ENCODE measurements at places on chromosomes 5 and 9.
A peak's percentile ranks its signal among the peaks of the same experiment; 100 is the strongest.

- DNase-seq = no peak
Measured at GRCh38 chr9:126925876-126926275, 11.3 kb downstream of the RALGPS1 start.

- DNase-seq = no peak
Measured at GRCh38 chr5:32163785-32164184, 10.3 kb downstream of the GOLPH3 start.

DNA sequence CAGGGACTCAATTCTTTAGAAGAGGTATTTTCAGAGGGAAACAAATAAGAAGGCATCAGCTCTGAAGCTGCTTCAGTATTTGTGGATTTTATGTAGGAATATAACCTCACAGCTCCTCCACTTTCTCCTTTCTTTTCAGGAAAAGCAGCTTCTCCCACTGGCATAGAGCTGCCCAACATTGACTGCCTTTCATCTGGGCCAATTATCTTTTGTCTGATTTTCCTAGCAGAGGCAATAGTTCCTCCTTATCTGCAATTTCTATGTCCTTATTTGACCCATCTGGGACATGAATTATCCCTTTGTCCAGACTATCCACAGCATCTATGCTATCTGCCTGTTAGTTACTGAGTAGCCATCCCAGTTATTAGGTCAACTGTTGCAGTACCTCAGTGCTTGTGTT, 1671.2 kb upstream of the ACO1 start:
- no peak for DNase-seq

DNA sequence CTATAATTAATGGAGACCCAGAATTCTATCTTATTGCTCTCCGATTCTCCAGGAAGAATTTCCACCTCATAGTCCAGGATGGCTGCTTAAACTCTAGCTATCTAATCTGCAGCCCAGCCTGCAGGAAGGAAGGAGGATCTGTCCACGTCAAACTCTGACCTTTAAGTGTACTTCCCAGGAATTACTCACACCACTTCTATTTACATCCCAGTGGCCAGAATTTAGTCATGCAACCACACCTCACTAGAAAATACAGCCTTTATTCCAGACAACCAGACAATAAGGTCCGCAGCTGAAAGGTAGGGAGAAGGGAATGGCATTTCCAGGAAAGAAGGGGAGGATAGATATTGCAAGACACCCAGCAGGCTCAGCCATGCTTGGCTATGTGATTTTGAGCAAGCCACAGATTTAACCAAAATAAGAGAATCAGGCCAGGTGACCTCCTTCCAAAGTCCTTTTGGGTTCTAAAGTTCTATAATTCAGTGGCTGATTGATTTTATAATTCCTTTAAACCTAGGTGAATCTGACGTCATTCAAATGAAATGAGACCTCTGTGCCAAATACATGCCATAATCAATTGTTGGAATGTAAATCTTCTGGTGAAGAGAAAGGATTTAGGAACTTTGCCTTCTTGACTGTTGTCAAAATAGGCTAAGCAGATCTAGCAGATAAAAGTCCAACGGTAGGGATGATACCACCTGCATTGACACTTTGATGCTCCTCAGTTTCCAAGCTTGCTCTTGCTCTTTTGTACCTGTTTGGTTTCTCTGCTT, 3.7 kb upstream of the DENND1A start:
- DNase-seq = no peak

- no peak for DNase-seq
Measured at GRCh38 chr9:13728131-13728530, 448.6 kb upstream of the MPDZ start.

GRCh38 chr5:27944471-27944870, 906.1 kb upstream of the CDH9 start:
- DNase-seq = no peak

DNA sequence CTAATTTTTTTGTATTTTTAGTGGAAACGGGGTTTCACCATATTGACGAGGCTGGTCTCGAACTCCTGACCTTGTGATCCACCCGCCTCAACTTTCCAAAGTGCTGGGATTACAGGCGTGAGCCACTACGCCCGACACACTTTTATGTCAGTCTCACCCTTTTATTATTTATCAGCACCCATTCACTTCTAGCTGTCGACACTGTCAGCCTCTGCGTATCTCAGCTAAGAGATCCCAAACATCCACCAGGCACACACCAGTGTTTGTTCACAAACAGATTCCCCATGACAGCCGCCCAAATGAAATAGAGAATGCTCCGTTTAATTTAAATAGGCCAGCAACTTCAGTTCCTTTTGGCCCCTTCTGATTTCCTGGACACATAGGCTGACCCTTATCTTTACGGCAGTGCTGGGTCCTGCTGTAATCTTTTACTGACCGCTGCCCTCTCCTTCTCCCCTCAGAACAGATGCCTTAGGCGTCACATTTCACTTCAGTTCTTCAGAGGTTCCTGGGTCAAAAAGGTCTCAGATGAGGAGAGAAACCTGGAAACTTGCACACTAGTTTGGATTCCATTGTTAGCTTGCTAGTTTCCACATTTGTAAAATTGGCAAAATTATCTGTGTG, 43.1 kb upstream of the CKMT2 start:
- DNase-seq = no peak

- DNase-seq = no peak
Measured at GRCh38 chr5:41452506-41452905, 57.9 kb downstream of the PLCXD3 start.

GRCh38 chr5:135651156-135651555, 72.4 kb upstream of the CXCL14 start:
- DNase-seq = no peak

DNA sequence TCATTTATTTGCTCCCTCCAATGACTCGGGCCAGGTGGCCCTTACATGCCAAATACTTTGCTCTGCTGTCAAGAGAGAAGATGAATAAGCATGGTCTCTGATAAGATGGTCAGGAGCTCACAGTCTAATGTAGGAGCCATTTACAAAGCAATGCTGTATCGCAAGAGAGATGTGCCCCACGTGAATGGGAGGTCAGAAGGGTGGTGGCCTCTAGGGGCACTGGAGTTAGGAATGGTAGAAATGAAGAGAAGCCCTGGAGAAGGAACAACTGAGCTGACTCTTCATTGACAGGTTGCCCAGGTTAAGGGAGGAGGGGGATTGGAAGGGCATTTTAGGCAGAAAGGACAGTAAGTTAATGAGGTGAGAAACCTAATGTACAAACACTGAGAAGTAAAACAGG, 286.5 kb downstream of the KCTD16 start:
- no peak for DNase-seq

GRCh38 chr9:117952581-117952980, 248.4 kb downstream of the TLR4 start:
- no peak for DNase-seq

DNA sequence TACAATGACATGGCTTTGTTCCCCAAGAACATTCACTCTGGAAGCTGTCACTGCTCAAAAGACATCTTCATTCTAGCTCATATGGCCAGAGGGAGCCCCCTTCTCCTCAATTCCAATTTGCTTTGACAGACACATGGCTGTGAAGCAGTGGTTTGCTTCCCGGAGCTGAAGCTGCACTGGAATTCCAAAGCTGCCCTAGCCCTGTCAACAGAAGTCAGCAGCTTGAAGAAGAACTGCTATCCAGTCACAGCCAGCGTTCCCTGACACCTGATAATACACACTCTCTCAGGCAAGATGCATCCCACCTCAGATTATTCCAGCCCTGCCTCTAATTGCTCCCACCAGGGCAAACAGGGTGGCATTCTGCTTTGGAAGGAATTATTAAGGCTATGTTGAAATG, 93.7 kb downstream of the SEMA5A start:
- DNase-seq = no peak

GRCh38 chr5:155564541-155564940, 551.0 kb downstream of the KIF4B start:
- DNase-seq = no peak

- DNase-seq = no peak
Measured at GRCh38 chr5:148090773-148091250, 27.0 kb downstream of the SPINK5 start.

DNA sequence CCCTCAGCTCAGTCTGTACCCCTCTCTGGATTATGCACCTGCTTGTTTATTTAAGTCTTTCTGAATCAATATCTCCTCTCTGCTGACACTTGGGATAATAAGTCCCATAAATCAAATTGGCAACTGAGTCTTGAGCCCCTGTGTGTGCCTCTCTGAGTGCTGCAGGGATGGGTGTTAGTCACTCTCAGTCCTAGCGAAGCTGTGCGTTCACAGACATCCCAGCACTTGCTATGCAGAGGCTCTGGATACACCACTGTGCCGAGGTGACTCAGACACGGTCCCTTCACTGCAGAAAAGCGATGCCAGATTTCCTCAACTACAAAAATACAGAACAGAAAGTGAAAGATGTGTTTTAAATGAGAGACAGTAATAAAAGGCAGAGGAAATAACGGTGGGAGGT, 4.1 kb upstream of the KCNMB1 start:
- DNase-seq = no peak

DNA sequence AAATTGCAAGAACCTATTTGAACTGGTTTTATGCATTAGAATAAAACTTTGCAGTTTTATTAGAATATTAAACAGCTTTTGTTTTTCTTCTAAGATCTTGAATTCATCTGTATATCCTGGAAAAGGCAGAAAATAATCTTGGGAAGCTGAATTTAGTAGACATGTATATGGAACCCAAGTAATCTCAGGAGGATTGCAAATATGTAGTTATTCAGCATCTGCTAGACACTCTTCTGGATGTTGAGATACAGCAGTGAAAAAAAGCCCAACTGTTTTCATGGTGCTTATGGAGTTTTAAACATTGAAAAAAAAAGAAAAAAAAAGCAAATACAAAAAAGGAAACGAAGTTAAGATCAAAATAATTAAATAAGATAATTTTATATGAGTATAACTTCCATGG, 922.2 kb upstream of the SEMA6A start:
- DNase-seq = no peak

DNA sequence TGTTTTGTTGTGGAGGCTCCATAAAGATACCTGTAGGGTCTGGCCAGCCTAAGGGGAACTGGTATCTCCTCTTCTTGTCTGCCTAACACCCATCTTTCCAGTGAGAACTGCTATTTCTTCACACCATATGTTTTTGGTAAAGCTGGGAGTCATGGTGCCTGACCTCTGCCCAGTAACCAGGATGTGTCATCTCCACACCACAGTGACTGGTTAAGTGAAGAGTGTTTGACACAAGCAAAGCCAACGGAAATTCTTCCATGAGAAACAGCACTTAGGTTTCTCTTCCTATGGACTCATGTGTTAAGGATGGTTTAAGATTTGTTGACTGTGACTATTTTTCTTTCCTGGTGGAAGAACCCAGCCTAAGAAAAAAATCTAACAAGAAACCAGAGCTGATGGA, 111.5 kb downstream of the HTR4 start:
- DNase-seq = no peak

DNA sequence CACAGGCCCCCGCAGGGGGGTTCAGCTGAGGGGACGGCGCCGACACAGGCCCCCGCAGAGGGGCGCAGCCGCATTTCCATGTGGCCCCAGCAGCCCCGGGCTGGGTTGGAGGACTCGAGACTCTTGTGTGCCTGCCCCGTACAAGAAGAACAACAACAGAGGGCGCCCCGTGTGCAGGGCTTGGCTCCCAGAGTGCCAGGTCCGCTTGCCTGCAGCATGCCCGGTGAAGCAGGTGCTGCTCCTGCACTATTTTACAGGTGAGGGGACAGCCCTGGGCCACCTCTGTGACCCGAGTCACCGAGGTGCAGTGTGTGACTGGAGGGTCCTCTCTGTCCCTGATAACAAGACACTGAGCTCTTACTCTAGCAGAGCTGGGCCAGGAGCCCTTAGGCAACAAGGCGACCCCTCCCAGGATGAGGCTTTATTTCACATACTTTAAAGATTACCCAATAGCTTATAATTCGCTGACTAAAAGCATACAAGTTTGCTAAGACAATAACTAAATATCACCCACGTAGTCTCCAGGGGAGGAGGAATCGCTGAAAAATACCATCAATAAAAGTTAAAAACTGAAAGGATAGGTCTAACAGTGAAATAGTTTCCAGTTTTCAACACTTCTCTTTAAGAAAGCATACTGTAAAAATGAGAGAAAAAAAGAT, 41.7 kb upstream of the SLC9A3 start:
- DNase-seq = peak; percentile 20

- DNase-seq = no peak
Measured at GRCh38 chr9:29830821-29831220, 2257.5 kb upstream of the C9orf72 start.

DNA sequence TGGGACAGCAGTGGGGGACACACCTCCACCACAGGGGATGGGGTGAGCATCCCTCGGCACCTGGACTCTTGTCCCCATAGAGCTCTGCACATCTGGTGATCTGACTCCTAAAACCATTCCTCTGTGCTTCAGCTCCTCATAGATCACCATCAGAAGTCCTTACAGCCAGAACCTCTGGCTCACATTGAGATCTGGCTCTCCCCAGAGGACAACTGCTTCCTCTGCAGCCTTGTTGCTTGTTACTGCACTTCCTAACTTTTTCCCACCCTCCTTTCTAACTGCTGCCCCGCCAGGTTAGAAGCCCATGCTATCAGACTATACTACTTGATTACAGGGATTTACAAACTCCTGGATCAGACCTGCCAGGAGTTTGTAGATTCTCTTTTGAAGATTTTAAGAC, 64.5 kb downstream of the ARSB start:
- DNase-seq = no peak

- no peak for DNase-seq
Measured at GRCh38 chr5:14261235-14261634, 118.1 kb downstream of the TRIO start.

GRCh38 chr9:118962426-118962825, 406.8 kb downstream of the BRINP1 start:
- no peak for DNase-seq

GRCh38 chr5:90193185-90193822, 216.3 kb downstream of the CETN3 start:
- no peak for DNase-seq

- no peak for DNase-seq
Measured at GRCh38 chr9:4849369-4849768, 56.6 kb downstream of the RCL1 start.

DNA sequence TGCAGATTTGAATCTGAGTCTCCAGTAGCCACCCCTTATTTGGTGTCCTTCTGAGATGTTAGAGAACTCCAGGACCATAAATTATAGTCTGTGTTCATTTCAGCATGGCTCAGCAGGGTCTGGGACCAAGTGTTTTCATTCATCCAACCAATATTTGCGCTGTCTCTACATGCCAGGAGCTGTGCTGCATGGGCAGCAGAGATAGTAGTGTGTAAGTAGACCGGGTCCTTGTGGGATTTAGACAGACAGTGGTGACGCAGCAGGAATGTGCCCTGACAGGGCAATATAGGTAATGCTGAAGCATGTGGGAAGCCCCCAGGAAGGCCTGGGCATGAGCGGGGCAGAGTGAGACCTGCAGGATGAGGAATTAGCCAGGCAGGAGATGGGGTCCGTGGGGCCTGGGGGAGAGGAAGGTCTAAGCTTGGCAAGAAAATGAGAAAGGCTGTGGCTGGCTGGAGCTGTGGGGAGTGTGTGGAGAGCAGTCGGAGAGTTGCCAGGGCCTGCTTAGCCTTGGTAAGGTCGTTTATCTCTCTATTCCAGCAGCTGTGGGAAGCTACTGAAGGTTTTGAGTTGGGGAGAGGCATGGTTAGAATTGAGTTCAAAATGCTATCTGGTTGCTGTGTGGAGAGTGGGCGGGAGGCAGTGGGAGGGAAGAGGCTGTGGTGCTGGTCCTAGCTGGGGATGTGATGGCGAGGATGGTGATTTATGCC, 16.8 kb downstream of the STXBP1 start:
- peak; percentile 78 for DNase-seq

All from Right ventricle myocardium inferior (tissue), 1 donor.